DMS79 (cell line): ENCODE measurements at places on chromosomes 4 and X.

DNA sequence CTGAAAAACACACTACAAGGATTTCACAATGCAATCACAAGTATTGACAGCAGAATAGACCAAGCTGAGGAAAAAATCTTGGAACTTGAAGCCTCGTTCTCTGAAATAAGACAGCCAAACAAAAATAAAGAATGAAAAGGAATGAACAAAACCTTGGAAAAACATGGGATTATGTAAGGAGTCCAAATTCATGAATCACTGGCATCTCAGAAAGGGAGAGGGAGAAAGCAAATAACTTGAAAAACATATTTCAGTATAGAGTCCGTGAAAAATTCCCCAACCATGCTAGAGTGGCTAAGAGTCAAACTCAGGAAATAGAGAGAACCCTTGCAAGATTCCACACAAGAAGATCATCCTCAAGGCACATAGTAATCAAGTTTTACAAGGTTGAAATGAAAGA lies 178.5 kb upstream of the CTSO start:
- DNase-seq, result no peak

DNA sequence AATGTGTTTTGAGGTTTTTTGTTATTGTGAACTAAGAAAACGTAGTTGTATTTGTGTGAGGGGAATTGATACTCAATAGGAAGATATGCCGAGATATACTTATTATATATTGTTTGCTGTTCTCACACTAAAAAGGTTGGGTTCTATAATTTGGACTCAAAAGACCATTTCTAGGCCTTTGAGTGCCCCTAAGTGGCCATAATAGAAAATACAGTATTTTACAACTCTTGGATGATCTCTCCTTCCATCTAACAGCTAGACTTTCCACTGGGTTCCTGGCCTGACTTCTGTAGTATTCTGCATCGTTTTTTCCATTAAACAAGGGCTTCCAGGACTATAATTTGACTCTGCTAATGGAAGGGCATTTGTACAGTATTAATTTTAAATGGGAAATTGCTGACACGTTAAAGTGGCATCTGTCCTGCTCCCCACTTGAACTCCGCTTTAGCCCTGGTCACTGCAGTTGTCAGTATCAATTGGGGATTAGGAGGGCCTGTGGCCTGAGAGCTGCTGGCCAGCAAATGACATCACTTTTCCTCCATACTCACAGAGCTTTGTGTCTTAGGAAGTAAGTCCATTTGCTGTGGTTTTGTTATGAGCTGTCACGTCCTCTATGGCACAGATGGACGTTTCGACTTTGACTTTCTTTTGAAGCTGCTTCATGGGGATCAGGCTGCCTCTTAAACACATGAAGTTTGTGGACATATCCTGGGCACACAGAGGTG lies 176.9 kb downstream of the SLIT2 start:
- no peak for DNase-seq

- DNase-seq, result no peak
Measured at GRCh38 chr4:151786158-151786495, 25.3 kb upstream of the GATB start.

DNA sequence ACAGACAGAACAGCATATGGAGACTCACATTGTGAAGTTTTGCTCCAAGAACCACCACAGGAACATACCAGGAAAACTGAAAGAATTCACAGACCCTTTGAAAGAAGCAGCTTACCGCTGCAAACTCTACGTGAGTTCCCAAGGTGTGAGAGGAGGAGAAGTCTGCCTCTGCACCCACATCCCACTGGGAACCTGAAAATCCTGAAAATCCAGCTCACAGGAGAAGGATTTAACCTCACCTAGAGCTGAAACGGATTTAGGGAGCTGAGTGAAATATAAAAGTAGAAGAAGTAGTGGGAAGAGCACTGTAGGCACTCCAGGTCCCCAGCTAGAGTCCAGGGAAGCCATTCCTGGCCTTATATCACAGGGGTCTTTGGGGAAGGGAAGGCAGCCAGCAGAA lies 80.0 kb downstream of the FHIP1A start:
- DNase-seq, result no peak

GRCh38 chr4:27947302-27947701 lies 1086.7 kb downstream of the STIM2 start:
- DNase-seq, result no peak

- DNase-seq, result no peak
Measured at GRCh38 chrX:48997865-48998264, 4.2 kb downstream of the GRIPAP1 start.

GRCh38 chr4:177119021-177119471 lies 190.6 kb upstream of the NEIL3 start:
- no peak for DNase-seq

- no peak for DNase-seq
Measured at GRCh38 chr4:103429283-103429682, 231.1 kb upstream of the CENPE start.

DNA sequence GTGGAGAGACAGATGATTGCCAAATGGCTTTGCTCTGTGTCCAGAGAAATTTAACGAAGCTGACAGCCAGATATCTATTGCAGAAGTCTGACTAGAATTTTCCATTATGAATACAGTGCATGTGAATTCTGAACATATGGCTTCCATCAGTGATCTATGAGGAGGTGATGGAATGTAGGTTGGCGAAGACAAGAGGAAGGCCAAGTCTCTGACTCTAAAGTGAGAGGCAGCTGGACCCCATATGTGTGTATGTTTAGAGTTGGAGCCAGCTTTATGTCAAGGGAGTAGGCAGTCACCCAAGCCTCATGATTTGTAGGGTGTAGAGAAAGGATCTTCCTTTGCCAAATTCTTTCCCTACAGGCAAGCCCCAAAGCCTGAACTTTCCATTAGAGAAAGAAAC lies 76.2 kb upstream of the TEX13D start:
- DNase-seq, result no peak
